ENCODE measurements at places on chromosomes 1 and 21. TPM values are rescaled to one million over a fixed set of nuclear protein-coding genes. Genes with fewer than 3 reads are reported as not detected.

GRCh38 chr1:20698195-20698910, 19.5 kb downstream of the KIF17 start:
- DNase-seq, result no peak

DNA sequence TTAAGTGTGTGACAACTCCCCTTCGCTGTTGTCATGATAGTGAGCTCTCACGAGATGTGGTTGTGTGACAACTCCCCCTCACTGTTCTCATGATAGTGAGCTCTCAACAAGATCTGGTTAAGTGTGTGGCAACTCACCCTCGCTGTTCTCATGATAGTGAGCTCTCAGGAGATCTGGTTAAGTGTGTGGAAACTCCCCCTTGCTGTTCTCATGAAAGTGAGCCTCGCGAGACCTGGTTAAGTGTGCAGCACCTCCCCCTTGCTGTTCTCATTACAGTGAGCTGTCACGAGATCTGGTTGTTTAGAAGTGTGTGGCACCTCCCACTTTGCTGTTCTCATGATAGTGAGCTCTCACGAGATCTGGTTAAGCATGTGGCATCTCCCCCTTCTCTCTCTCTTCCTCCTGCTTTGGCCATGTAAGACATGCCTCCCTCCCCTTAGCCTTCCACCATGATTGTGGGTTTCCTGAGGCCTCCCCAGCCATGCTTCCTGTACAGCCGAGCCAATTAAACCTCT, 25.1 kb upstream of the LSS start:
- no peak for DNase-seq

GRCh38 chr21:38770660-38771059, 35.1 kb upstream of the ETS2 start:
- no peak for DNase-seq

- DNase-seq, result no peak
These were observed 86.7 kb upstream of the TLR5 start for GRCh38 chr1:223229756-223230155.

DNA sequence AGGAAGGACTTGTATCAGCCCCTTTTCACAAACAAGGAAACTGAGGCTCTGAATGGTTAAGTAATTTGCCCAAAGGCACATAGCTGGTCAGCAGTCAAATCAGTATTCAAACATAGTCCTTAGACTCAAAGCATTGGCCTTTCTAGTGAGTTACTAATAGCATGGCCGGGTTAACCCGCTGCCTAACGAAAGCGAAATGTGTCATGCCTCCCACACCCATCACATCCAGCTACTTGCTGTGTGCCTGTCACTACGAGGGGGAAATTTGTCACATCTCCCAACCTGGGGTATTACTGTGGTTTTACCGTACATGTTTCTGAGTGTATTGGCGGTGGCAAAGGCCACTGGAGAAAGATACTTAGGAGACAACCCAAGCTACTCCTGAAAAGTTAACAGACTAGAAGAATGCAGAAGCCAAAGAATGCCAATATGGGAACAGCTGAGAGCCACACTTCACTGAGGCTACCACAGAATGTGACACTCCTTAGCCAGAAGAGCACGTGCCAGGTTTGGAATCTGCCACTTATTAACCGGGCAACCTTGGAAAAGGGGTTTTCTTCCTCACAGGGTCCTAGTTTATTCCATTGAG, 363.5 kb downstream of the KCNH1 start:
- no peak for DNase-seq

GRCh38 chr1:94708811-94709210, 111.3 kb upstream of the SLC44A3 start:
- no peak for DNase-seq

- DNase-seq, result no peak
These were observed 14.7 kb downstream of the CR1L start for GRCh38 chr1:207659545-207660153.

DNA sequence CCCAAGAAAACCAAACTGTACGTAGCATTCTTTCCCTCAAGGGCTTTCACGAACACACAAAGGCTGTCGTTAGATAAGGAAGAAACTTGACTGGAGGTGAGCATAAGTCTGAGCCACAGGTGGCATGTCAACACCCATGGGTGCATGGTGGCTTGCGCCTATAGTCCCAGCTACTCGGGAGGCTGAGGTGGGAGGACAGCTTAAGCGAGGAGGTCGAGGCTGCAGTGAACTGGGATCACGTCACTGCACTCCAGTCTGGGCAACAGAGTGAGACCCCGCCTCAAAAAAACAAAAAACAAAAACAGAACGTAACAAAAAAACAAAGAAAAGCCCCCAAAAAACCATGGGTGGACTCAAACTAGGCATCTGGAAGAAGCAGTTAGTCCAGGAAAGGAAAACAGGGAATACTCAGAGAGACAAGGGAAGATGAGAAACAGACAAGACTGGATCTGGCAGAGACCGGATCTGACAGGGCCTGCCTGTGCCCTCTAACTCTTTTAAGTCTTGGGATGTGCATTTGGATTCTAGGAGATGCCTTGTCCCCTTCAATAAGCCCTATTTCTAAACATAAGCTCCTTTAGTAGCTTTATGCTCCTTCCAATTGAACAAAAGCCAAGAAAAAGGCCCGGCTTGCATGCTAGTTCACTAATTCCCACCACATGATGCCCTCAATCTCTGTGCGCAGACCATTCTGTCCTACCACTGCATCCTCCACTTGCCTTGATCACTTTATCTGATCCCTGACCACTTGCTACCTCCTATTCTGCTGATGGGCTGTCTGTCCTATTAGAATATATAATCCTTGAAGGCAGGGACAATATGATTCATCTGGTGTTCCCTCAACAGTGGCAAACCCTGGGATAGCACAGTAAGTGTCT, 73.8 kb downstream of the APP start:
- no peak for DNase-seq

GRCh38 chr1:66705110-66705509, 47.1 kb upstream of the DYNLT5 start:
- no peak for DNase-seq

DNA sequence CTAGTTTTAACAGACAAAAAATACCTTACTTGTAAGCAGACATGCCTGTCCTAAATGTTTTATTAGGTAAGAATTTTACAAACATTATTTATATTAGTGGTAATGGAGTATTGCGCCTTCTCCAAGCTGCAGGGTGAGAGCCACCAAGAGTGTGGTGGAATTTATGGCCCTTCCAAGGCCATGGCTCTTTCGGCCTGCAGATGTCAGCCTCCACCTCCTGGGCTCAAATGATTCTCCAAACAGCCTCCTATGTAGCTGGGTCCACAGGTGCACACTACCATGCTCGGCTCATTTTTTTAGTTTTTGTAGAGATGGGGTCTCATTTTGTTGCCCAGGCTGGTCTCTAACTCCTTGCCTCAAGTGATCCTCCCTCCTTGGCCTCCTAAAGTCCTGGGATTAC, 56.3 kb downstream of the ITGB3BP start:
- DNase-seq, result no peak

DNA sequence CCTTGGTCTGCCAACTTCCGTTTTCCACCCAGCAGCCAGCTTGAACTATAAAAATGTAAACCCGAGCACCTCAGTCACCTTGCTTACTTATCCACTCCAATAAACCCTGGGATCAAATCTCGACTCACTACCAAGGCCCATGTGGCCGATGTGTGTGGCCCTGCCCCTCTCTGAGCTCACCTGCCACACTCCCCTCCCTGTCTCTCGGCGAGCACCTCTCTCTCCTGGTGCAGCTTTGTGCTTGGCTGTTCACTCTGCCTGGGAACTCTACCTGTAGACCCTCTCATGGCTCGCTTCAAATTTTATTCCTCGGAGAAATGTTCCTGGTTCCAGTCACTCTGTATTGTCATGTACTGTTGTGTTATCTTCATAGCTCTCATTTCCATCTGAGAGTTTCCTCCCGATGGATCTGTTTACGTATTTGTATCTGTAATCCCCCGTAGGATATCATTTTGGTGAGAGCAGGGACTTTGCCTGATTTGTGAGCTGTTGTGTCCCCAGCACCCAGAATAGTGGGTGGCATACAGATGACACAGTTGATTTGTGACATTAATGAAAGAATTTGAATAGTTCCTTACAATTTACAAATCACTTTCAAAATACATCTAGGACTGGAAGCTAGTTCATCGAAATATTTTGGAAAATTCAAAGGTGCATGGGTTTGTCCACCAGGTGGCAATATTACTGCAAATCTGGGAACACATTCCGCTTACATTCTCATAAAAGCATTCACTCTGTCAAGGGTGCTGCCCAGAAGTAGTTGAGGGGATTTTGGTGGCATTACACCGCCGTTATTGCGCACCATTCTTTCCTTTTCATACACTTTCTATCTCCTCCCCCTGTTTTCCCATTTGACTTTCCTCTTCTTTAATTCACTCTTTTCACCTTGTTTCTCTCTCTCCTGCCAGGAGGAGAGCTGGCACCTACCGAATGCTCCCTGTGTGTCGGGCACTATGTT, 95.3 kb downstream of the ABCA4 start:
- no peak for DNase-seq

DNA sequence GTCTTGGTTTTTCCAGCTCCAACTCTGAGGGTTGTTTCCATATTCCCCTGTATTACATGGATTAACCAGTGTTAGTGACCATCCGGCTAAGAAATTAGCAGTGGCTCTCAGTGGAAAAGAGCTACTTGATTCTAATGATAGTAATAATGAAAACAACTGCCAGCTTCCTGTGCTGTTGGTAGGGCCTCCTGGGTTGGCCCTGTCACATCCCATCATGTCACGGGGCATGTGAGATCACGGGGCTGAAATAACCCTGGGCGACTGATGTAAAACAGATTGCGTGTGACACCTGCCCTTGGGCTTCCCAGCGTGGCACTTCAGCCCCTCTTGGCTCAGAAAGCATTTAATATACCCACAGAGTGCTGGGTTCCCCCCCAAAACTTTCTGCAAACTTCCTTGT, 149.0 kb downstream of the ROR1 start:
- DNase-seq, result no peak

GRCh38 chr1:85133565-85134159, 67.2 kb downstream of the SYDE2 start:
- no peak for DNase-seq

DNA sequence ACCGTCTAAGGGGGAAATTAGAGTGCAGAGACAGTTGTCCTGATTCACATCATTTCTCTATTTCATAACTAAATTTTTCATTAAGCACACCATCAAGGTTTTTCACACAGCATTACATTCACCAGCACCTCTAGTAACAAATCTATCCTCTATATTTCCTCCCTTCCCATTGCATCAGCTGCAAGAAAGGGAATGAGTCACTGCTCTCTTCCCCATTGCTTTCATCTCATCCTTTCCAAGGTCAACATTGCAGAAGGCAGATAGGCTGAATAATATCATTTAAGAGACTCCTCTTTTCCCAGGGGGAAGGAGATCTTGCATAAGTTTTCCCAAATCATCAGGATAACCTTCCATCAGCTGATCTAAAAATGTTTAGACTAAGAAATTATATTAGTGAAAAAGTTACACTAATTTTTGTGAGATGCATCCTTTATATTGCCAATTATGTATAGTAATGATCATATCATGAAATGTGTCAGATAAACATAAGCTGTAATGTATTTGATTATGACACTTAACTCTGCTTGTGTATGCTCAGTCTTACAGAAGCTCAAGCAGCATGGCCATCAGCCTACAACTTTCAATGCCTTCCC, 4.3 kb downstream of the INTS7 start:
- no peak for DNase-seq

DNA sequence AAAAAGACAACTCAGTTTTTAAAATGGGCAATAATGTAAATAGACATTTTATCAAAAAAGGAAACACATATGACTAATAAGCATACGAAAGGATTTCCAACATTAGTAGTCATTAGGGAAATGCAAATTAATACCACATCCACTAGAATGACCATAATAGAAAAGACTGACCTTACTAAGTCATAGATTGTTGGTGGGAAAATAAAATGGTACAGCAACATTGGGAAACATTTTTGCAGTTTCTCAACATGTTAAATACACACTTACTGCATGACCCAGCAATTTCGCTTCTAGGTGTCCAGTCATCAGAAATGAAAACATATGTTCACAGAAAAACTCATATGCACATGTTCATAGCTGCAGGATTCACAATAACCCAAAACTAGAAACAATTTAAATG, 29.9 kb upstream of the SLC44A3 start:
- DNase-seq, result no peak

- peak; percentile 88 for DNase-seq
These were observed at the start of gene FH for GRCh38 chr1:241519308-241520079. Gene FH, minus strand, starts transcription at chr1:241519755. Its CDS starts 33 bp downstream, at chr1:241519722.

- no peak for DNase-seq
These were observed 51.5 kb upstream of the EPS8L3 start for GRCh38 chr1:109814993-109815786.

DNA sequence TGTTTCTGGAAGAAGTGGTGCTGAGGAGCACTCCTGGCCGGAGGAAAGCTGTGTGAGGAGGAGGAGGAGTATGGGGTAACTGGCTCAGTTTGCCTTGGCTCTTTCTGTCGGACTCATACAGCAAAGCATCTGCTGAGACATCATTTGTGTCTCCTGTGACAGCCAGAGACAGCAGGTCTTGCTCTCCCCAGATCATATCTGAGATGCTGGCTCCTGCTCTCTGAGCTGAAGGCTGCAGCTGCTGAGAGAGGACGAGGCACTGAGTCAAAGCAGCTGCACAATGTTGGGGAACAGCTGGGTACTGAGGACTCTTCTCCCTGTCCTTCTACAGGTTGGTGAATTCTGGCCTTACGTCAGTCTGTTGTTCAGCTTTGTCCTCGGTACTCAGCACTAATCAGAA, 14.3 kb downstream of the OR2B11 start:
- no peak for DNase-seq

DNA sequence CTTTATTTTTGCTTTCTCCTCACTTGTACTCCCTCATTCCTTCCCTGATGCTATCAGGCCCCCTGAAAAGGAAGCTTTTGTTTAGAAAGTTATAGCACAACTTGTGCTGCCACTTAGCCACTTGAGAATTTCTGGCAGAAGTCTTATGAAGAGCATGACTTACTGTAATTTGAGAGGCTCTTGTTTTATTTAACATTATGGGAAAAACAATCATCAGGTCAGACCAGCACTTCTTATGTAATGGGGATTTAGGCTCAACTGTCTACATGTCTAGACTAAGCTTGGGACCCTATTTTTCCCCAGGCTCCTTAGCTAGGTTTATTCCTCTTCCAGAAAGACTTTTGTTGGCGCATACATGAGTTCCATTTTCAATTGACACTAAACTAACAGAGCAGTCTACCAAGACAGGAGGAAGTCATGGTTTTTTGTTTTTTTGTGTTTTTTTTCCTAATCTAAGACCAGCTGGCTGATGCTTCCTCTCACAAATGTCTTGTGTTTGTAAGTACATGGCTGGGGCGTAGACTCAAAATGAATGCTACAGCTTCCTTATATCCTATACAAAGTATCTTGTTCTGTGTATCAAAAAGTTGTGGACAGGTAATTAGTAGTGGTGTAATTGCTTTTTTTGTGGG, 31.5 kb downstream of the TNFSF4 start:
- DNase-seq, result no peak

Gene UTS2
- total RNA-seq, result not detected

Gene ACTA1
- total RNA-seq, result not detected

Gene CACNA1E
- not detected for total RNA-seq

Gene LINGO4
- total RNA-seq, result not detected

Gene BLACAT1
- not detected for total RNA-seq

All from glomerular endothelial cell (primary cell).